Fibroblast of villous mesenchyme (primary cell): ENCODE measurements at places on chromosomes 2 and 18. TPM values are rescaled to one million over a fixed set of nuclear protein-coding genes. Genes with fewer than 3 reads are reported as not detected.

LYPD6 gene
- total RNA-seq = 4.3 and 5.2 TPM in 2 replicates

- DNase-seq = no peak
These were observed 66.6 kb downstream of the ZBTB7C start for GRCh38 chr18:48342581-48342980.

GRCh38 chr2:182543741-182544525 is 117.1 kb upstream of the PDE1A start:
- DNase-seq = peak; percentile 46

MFSD2B gene
- under 0.01 and 0.32 TPM in 2 replicates for total RNA-seq

CCDC121 gene
- total RNA-seq = 1.3 and 1.9 TPM in 2 replicates

- no peak for DNase-seq
These were observed 144.5 kb downstream of the ACKR3 start for GRCh38 chr2:236714080-236714479.
